HepG2 (cell line): ENCODE measurements at places on chromosomes 2 and 18. TPM values are rescaled to one million over a fixed set of nuclear protein-coding genes. Genes with fewer than 3 reads are reported as not detected.
A peak's percentile ranks its signal among the peaks of the same experiment; 100 is the strongest.

DNA sequence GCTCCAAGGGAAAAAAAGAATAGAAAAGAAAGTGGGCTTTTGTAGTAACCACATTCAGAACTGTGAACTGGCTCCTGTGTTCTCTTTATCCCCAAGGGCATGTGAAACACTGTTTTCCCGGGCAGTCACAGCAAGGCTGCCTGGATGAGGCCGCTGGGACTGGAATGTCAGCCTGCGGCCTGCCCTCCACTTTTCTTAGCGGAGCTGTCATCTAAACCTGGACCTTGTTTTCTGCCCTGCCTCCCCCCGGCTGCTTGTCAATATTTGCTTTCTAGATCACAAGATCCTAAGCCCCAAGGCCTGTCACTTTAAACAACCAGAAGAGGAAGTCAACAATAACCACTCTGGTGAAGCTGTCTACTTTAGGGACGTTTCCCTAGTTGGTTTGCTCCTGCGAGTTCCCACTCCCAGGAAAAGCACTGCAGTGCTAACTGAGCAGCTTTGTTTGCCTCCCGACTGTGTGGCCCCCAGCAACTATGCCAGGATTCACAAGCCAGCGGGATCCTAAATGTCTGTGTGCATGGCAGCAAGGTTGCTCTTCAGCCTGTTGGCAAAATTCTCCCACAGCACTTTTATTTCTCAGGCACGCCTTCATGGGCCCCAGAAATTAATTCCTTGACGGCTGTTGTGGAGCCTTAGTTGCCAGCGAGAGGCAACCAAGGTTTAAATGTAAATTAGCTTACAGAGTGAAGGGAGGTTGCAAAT lies 30.6 kb downstream of the SOWAHC start:
- H3K4me1 ChIP-seq = peaks cover 84% of the 10 kb centered on the region
- peak; percentile 100 for DNase-seq
- H3K36me3 ChIP-seq = no peaks in the 10 kb centered on the region
- peak overlapping the region; percentile 98 for H3K27ac ChIP-seq
- no peaks in the 10 kb centered on the region for H3K27me3 ChIP-seq

- no peak overlapping the region for H3K4me3 ChIP-seq
- no peaks in the 10 kb centered on the region; the same call in 1 of the 2 replicates for H3K27me3 ChIP-seq
- peaks cover 14% of the 10 kb centered on the region for H3K4me1 ChIP-seq
- no peak overlapping the region for H3K27ac ChIP-seq
These were observed 35.0 kb downstream of the EMILIN2 start for GRCh38 chr18:2881840-2882195.

- H3K4me3 ChIP-seq = no peak overlapping the region; the same call in 1 of the 2 replicates
- no peaks in the 10 kb centered on the region for H3K4me1 ChIP-seq
- peak; percentile 59 for DNase-seq
- no peaks in the 10 kb centered on the region for H3K36me3 ChIP-seq
These were observed 5.0 kb upstream of the GBX2 start for GRCh38 chr2:236173036-236173728.

GRCh38 chr18:2719040-2719439 lies 63.5 kb downstream of the SMCHD1 start:
- H3K27ac ChIP-seq = no peak overlapping the region
- no peaks in the 10 kb centered on the region for H3K4me1 ChIP-seq
- H3K4me3 ChIP-seq = no peak overlapping the region
- H3K36me3 ChIP-seq = peaks cover 17% of the 10 kb centered on the region
- no peak for DNase-seq

- no peak for DNase-seq
- no peaks in the 10 kb centered on the region for H3K4me1 ChIP-seq
- H3K27ac ChIP-seq = no peak overlapping the region
- no peaks in the 10 kb centered on the region for H3K36me3 ChIP-seq
These were observed 55.9 kb downstream of the LYPD6B start for GRCh38 chr2:149094217-149095015.

GRCh38 chr2:142605421-142605820 lies 272.0 kb upstream of the KYNU start:
- H3K27me3 ChIP-seq = no peaks in the 10 kb centered on the region
- H3K36me3 ChIP-seq = no peaks in the 10 kb centered on the region
- H3K27ac ChIP-seq = no peak overlapping the region
- no peaks in the 10 kb centered on the region for H3K4me1 ChIP-seq

DNA sequence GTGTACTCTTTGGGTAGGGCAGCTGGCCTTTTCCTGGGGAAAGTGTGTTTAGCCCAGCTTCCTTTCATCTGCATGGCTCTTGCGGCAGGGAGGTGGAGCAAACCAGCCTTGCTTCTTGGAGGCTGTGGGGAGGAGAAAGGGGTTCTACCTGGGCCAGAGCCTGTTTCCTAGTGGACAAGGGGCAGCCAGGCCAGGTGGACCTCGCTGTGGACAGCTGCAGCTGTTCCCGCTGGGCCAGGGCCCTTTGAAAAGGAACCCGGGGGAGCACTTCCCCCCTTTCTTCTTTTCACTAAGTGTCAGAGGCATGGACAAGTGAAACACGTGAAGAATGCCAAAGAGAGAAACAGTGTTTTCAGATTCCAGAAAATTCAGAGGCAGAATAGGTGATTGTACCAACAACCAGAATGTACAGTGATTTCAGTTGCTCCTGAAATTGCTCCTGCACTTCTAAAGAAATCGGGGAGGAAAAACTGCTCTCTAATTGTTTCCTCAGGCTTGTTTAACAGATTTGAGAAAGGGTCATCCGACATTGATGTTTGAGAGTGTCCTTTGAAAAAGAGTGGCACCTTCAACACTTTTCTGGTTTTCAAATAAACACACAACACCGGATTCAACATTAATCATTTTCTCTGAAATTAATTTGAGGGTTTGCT lies 3.9 kb downstream of the GLI2 start:
- H3K4me3 ChIP-seq = no peak overlapping the region
- DNase-seq = no peak
- peaks cover 13% of the 10 kb centered on the region; the same call in 1 of the 2 replicates for H3K4me1 ChIP-seq
- no peaks in the 10 kb centered on the region for H3K36me3 ChIP-seq
- H3K27ac ChIP-seq = no peak overlapping the region
- peaks cover 21% of the 10 kb centered on the region for H3K27me3 ChIP-seq

- peaks cover 5% of the 10 kb centered on the region; the same call in 1 of the 2 replicates for H3K4me1 ChIP-seq
- no peak for DNase-seq
- no peaks in the 10 kb centered on the region for H3K36me3 ChIP-seq
- H3K27ac ChIP-seq = no peak overlapping the region
- H3K4me3 ChIP-seq = no peak overlapping the region
- H3K27me3 ChIP-seq = no peaks in the 10 kb centered on the region
These were observed 27.4 kb upstream of the CUL3 start for GRCh38 chr2:224612578-224612977.

- no peak for DNase-seq
- no peaks in the 10 kb centered on the region for H3K4me1 ChIP-seq
- H3K27me3 ChIP-seq = peaks cover 10% of the 10 kb centered on the region; the same call in 1 of the 3 replicates
These were observed 209.7 kb downstream of the DLGAP1 start for GRCh38 chr18:4245456-4245855.

GRCh38 chr2:201135386-201135785 lies 19.4 kb downstream of the CFLAR start:
- H3K36me3 ChIP-seq = peaks cover 45% of the 10 kb centered on the region
- no peaks in the 10 kb centered on the region for H3K4me1 ChIP-seq
- no peak for DNase-seq

DNA sequence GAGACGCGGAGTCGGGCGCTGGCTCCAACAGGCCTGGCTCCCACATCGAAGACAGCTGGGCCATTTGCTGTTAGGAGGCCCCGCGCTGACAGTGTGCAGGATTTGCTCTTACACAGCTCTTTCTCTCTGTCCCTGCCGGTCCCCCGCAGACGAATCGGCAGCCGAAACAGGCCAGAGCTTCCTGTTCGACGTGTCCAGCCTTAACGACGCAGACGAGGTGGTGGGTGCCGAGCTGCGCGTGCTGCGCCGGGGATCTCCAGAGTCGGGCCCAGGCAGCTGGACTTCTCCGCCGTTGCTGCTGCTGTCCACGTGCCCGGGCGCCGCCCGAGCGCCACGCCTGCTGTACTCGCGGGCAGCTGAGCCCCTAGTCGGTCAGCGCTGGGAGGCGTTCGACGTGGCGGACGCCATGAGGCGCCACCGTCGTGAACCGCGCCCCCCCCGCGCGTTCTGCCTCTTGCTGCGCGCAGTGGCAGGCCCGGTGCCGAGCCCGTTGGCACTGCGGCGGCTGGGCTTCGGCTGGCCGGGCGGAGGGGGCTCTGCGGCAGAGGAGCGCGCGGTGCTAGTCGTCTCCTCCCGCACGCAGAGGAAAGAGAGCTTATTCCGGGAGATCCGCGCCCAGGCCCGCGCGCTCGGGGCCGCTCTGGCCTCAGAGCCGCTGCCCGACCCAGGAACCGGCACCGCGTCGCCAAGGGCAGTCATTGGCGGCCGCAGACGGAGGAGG lies 3.5 kb downstream of the GDF7 start:
- H3K4me3 ChIP-seq = no peak overlapping the region
- peaks cover 7% of the 10 kb centered on the region; the same call in 2 of the 3 replicates for H3K36me3 ChIP-seq
- no peak overlapping the region for H3K27ac ChIP-seq
- peaks cover 41% of the 10 kb centered on the region for H3K4me1 ChIP-seq
- no peak for DNase-seq

DNA sequence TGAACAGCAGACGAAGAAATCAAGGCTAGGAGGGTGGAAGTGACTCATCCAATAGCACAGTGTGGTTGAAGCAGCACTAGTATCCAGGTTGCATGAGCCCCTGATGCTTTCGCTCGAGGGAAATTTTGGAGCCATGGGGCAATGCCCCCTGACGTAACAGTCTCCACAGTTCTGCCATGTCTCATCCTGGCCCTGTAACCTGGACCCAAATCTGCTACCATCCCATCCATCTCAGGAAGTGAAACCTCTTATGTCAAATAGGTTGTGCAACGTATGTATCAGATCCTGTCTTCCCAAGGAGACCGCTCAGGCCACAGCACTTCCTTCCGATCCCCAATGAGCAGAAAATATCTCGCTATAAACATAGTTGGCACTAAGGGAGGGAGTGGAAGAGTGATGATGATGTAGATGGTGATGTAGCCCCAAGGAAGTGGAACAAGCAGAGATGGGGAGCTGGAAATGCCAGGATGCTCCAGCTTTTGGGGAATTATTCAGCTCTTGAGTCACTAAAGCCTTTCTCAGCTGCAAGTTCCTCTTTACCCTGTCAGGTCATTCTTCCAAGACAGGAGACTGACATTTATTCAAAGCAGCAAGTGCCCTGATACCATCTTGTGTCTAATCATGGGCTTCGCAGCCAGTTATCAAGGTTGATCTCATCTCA lies 3.0 kb upstream of the IL1B start:
- DNase-seq = no peak
- H3K4me1 ChIP-seq = peaks cover 25% of the 10 kb centered on the region
- no peaks in the 10 kb centered on the region for H3K27me3 ChIP-seq

DNA sequence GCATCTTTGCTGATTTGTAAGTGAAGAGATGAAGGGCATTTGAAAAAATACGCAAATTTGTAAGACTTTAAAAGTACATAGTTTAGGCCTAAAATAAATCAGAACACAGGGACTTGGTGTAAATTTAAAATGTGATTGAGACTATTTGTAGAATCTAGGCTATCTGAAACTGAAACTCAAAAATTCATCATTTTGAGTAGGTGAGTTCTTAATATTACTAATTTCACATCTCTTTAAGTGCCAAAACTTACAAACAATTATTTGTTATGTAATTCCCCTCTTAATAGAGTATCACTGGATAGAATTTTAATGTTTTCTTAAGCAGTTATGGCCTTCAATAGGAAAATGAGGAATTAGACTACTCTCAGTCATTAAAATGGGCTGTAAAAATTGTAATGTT lies 14.0 kb upstream of the HRH4 start:
- no peaks in the 10 kb centered on the region for H3K4me1 ChIP-seq
- 0 out of 3 replicates have a peak, but pooled peaks cover 5% of the 10 kb centered on the region for H3K36me3 ChIP-seq
- H3K27me3 ChIP-seq = no peaks in the 10 kb centered on the region
- no peak for DNase-seq
- H3K27ac ChIP-seq = no peak overlapping the region

DNA sequence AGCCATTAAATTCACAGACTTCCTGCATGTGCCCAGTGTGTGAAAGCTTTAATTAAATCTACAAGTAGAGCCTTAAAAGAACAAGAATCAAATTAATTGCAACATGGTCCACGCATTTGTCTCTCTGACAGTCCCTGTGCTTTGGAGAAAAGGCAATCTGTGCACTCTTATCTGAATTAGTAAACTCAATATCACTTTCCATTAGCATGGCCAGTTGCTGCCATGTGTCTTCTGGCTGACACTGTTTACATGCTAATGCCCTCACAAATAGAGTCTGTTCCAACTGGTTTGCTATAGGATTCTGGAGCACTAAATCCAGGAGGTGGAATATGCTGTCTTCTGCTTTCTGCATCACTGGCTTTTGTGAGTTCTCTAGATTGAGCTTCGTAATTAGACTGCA lies 434.5 kb upstream of the RAB12 start:
- H3K36me3 ChIP-seq = no peaks in the 10 kb centered on the region
- DNase-seq = no peak
- no peaks in the 10 kb centered on the region for H3K27me3 ChIP-seq
- no peak overlapping the region for H3K4me3 ChIP-seq
- peaks cover 29% of the 10 kb centered on the region for H3K4me1 ChIP-seq
- H3K27ac ChIP-seq = no peak overlapping the region

DNA sequence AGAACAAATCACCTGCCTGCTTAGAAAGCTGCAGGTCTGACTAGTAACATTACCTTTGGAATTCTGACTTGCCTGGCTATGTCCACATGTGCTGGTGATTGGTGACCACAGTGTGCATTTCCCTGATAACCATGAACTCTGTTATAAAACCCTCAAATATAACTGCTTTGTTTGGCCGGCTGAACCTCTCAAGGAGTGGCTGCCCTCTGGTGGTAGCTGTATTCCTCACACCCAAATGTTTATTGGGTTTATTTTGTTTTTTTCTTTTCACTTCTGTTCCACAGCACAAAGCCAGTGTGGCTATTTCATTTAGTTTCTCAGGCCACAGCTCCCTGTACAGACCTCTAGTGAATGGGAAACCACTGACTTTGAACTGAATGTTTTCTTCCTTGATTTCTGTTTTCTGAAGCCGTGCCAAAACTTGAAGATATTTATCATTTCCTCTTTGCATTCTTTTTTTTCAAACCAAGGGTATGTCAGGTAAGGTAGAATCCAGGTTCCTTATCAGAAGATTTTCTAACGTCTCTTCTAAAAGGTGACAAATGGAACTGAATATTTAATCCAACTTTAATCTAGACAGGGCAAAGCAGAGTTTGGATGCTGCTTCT lies 549.0 kb upstream of the VRK2 start:
- H3K4me1 ChIP-seq = no peaks in the 10 kb centered on the region
- no peak overlapping the region for H3K4me3 ChIP-seq
- DNase-seq = peak; percentile 50
- H3K27ac ChIP-seq = no peak overlapping the region
- H3K27me3 ChIP-seq = no peaks in the 10 kb centered on the region

DNA sequence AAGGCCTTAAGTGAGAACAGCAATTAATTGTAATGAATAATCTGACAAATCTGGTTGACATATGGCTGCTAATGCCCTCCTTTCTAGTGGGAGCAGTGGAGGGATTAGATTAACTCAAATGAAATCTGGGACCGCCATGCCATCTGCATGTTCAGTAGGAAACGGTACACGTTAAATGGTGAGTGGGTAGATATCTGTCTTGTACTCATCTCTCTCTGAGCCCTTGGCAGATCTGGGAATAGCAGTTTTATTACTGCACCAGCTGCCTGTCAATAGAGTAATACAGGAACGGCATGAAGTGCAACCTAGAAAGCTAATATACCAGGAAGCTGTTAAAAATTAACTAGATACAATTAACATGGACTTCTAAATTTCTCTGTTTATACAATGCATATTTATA lies 258.8 kb downstream of the GPD2 start:
- no peak for DNase-seq
- no peaks in the 10 kb centered on the region for H3K27me3 ChIP-seq
- H3K4me3 ChIP-seq = no peak overlapping the region
- H3K4me1 ChIP-seq = no peaks in the 10 kb centered on the region
- no peak overlapping the region for H3K27ac ChIP-seq

SETBP1 gene
- 0.65 and 0.73 TPM in 2 replicates for polyA plus RNA-seq

ANKRD36 gene
- 5.3 and 6.4 TPM in 2 replicates for polyA plus RNA-seq

SLC4A5 gene
- polyA plus RNA-seq = 0.50 and 0.51 TPM in 2 replicates

SLC38A11 gene
- 9.0 and 14.3 TPM in 2 replicates for polyA plus RNA-seq

TIMM21 gene
- polyA plus RNA-seq = 21.5 and 29.6 TPM in 2 replicates

ANKRD23 gene
- polyA plus RNA-seq = 1.6 and 2.7 TPM in 2 replicates

CAVIN2 gene
- 28.1 and 38.8 TPM in 2 replicates for polyA plus RNA-seq

BCL11A gene
- polyA plus RNA-seq = not detected in 2 replicates
